ENCODE measurements at places on chromosomes 3 and 15.

GRCh38 chr3:45881078-45882022 lies 5.0 kb upstream of the CCR9 start:
- DNase-seq = peak; percentile 50

DNA sequence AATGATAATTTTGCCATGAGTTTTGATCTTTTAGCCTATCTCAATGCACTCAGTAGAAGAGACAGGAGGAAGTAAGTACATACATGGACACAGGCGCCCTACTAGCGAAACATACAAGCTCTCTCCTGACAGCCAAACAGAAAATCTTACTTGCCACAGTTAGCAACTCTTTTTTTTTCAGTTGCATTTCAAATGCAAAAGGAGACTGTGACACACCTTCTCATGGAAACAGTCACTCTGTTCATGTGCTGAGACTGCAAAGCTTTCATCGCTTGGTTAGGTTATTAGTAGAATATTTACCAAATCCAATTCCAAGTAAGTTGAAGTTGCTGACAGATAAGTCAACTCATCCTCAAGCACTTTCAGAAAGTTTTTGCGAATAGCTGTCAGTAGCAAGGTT lies 223.3 kb downstream of the FOXP1 start:
- peak; percentile 83 for DNase-seq

DNA sequence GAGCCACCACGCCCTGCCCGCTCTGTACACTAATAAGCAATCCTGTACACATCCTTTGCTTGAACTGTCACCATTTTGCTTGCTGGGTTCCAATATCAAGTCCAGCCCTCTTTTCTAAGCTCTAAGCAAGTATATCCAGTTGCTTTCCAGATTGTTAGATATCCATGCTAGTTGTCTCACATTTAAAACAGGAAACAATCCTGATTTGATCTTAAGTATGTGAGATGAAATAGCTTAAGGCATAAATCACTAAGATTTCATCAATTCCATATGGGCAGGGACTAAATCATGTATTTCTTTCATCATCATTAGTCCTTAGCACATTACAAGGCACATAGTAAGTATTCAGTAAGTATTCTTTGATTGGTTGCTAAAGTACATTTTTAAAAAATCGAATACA lies 16.2 kb downstream of the ATP11B start:
- no peak for DNase-seq

DNA sequence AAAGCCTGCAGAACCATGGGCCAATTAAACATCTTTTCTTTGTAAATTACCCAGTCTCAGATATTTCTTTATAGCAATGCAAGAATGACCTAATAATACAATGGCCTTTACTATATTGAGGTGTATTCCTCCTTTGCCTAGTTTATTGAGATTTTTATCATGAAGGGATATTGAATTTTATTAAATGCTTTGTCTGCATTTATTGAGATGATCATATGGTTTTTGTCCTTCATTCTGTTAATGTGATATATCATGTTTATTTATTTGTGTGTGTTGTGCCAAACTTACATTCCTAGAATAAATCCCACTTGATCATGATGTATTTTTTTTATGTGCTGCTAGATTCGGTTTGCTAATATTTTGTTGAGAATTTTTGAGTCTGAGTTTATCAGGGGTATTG lies 36.2 kb downstream of the TOPAZ1 start:
- no peak for DNase-seq

DNA sequence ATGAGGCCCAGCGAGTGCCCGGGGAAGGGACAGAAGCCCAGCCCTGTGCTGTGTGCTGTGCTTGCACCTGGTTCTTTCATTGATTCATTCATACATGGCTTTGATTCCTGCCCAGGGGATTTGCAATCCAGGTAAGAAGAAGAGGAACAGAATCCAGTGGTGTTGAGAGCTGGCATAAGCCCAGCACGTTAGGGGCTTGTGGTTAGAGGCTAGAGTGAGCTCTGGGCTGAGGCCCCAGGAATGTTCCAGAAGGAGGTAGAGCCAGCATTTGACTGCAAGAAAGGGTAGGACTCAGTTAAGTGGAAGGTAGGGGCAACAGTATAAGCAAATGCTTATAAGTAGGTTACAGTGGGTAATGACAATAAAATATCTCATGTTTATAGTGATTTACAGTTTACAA lies 2.3 kb downstream of the VWA5B2 start:
- DNase-seq = peak; percentile 16

DNA sequence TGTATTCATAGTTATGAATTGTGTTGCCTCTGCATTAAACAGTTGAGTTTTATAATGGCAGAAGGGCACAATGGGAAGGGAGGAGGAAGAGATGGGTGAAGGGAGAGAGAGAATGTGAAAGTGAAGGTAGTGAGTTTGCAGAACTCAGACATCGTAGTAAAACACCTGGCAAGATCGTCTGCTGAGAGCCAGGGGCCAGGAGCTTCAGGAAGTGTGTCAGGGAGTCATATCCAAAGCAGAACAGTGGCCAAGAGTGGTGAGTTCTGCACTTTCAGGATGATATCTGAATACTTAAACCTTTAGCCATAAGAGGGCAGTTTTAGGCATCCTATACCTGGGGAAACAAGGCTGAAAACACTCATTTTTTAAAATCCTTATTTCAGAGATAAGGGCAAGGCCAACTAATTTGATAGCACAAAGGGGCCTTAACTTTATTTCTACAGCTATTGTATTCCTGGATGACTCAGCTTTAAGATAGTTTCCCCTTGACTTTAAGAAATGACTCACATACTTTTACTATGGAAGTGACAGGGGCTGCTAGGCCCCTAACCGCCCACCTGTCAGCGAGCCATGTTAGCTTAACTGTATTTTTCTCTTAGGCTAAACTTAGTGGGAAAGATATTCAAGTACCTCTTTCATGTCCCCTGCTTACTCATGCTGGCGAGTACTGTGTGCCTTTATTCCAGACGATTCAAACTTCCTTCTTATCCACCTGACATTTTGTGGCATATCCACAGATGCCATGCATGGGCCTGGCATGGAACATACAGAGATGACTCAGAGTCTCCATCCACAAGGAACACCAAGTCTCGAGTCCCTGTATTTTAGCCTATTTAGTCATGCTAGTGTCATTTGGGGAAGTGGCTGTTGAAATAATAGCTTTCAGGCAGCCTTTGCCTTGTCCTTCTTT lies 53.9 kb downstream of the RLBP1 start:
- DNase-seq = peak; percentile 94

DNA sequence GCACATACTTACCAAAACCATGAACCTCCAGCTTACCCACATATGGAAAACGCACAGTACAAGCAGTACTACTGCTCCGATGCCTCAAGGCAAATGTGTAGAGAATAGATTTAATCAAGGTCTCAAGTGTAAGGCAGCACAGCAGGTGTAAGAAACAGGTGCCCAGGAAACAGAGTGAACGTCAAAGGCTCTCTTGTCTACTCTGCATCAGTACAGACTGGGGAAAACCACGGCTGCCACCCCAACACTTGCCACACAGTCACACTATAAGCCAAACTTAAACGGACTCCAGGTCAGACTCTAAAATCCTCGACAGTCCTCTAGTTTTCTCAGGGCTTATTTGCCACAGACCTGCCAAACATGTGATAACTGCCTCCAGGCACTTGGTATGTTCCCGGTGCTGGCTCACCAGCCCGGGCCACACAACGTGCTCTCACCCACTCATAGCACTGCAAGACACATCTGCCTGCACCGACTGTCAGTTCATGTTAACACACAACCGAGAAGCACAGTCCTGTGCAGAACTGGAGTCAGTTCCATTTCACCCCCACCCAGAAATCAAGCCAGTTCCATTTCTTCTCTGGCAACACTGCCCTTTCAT lies 30.6 kb downstream of the ABCC5 start:
- no peak for DNase-seq

- peak; percentile 12 for DNase-seq
Measured at GRCh38 chr3:173396191-173397041, 1.1 kb upstream of the NLGN1 start.

GRCh38 chr15:50321680-50322210 lies 33.3 kb downstream of the GABPB1 start:
- no peak for DNase-seq

- DNase-seq = no peak
Measured at GRCh38 chr15:35007397-35007796, 19.3 kb upstream of the ZNF770 start.

GRCh38 chr3:55160241-55160983 lies 232.6 kb upstream of the LRTM1 start:
- DNase-seq = peak; percentile 97

- no peak for DNase-seq
Measured at GRCh38 chr3:9102240-9102981, 139.1 kb upstream of the RAD18 start.

GRCh38 chr3:5498981-5499380 lies 311.5 kb downstream of the EDEM1 start:
- DNase-seq = no peak

DNA sequence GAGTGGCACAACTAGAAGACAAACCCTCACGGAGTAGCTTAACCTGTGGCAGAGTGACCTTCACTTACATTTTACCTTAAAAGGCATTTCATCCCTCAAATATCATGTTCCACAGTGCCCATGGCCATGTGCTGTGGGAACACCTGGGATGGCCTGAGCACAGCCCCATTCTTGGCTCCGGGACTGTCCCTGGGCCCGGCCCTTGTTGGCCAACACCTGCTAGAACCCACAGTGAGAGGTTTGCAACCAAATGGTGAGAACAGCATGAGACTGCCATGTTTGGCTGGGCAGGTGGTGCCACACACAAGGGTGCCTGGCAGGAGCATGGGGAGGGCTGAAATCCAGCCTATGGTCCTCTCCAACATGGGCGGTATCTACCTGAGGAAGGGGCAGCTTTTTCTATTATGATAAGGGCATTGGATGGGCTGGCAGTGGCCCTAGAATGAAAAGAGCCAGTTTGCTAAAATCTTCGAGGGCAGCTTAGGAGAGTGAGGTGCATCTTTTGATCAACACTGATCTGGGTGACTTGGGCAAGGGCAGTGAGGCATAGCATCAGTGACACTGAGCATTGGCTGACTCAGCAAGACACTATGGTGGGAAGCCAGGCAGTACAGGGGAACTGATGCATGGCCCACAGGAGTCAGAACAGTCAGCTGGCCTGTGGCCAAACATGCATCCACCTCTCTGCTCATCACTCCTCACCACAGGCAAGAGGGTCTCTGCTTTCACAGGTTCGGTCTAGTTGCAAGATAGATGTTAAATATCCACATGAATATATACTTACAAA lies 53.9 kb downstream of the SYNM start:
- peak; percentile 59 for DNase-seq

- no peak for DNase-seq
Measured at GRCh38 chr3:142656575-142656974, 60.4 kb downstream of the PLS1 start.

GRCh38 chr3:11668243-11669235 lies 24.8 kb upstream of the VGLL4 start:
- peak; percentile 15 for DNase-seq

- DNase-seq = no peak
Measured at GRCh38 chr15:100866386-100867330, 13.0 kb upstream of the ALDH1A3 start.

DNA sequence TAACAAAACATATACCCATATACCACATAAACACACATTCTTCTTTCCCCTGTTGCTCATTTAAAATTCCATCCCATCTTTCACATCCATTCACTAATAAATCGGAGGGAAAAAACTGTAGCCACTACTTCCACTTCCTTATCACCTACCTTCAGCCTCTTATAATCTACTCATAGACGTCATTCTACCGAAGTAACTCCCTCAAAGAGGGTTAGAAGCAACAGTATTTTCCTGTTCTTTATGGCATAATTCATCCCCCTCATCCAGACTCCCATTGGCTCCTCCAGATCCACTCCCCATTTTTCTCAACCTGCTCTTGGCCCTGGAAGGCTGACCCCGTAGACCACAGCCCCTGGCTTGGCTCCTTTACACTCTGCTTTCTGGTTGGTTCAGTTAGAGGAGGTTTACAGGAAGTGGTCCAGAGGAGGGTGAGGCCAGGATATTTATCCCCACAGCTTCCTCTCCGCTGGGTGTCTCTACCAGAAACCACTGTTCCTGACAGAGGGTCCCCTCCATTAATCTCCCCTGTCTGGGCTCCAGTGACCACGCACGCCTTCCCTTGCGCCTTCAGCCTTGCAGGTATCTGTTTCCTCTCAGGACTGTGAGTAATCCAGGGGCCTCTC lies 46.3 kb downstream of the FMN1 start:
- no peak for DNase-seq

- no peak for DNase-seq
Measured at GRCh38 chr3:115018694-115019093, 128.4 kb downstream of the ZBTB20 start.

DNA sequence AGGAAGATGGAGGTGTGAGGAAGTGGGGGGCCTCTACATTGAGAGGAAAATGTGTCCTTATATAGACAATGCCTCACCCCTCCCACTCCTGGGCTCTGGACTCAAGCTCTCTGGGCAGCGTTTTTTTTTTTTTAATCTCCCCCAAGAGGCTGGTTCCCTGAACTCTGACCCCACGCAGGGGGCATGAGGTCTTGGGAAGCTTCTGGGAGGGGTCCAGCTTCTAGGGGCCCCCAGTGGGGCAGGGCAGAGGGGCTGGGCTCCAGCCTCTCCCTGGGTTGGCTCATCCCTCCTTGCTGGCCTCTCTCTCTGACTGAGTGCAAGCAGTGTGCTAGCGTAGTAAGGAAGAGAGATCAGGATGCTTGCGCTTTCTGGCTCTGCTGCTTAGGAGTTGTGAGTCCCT lies 101.4 kb upstream of the HACD2 start:
- no peak for DNase-seq

DNA sequence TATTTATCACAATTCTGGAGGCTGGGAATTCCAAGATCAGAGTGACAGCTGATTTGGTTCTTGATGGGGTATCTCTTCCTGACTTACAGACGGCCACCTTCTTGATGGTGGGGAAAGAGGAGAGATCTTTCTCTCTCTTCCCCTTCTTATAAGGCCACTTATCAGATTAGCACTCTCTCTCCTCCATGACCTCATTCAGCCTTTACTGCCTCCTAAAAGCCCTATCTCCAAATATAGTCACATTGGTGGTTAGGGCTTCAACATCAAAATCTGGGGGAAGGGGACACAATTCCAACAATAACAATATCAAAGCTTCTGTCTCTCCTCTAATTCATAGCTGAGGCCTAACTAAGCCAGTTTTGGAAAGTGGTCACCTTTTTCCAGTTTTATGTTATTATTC lies 91.7 kb upstream of the MBNL1 start:
- DNase-seq = no peak

- peak; percentile 97 for DNase-seq
Measured at GRCh38 chr3:65963787-65964677, 74.7 kb downstream of the MAGI1 start.

DNA sequence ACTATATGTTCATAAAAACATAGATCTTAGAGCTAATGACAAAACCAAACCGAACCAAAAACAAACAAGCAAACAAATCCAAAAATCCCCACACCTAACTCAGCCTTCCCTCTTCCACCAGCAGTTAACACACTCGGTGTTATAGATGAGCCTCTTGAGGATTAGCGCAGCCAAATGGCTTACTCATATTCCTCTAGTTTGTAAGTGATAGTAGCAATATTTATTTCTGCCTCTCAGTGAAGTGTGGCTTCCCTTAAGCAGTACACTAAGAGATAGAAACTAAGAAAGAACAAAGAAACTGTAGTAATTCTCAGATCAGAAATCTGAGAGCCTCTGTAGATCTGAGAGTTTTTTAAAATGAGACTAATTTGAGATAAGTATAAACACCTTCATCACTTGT lies 2.4 kb upstream of the NCEH1 start:
- DNase-seq = no peak

- peak; percentile 81 for DNase-seq
Measured at GRCh38 chr3:71111784-71112440, 471.6 kb downstream of the FOXP1 start.
